ENCODE measurements at places on chromosomes 6 and 20. TPM values are rescaled to one million over a fixed set of nuclear protein-coding genes. Genes with fewer than 3 reads are reported as not detected.

DNA sequence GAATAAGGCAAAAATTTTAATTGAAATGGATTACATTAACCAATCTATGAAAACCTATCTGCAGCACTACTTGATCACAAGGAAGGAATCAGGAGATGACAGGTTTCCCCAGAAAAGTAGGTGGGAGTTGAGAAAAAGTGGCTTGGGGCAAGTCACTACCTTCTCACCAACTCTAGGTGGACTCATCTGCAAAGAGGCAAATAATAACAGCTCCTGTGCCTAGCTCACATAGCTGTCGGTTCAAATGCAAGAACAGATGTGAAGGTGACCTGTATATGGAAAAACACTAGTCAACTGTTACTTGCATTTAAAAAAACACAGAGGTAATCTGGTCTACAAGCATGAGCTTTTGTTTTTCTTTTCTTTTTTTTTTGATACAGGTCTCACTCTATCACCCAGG is 67.2 kb downstream of the POPDC3 start:
- no peak for DNase-seq

DNA sequence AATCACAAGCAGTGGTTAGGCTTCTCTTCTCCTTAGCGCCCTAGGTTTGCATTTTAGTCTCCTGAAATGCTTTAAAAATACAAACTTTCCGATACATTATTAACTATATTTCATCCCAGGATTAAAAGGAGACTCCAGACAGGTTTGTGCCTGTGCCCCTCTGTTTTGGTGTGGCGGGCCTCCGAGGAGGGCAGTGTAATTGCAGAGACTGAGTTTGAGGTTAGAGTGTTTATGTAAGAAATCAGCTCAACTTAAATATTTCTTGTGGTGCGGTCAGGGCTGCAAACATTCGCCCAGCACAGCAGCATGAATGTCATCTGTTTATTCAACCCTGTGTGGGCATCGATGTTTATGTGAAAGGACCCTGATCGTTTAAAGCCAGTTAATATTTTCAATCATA is 130.4 kb upstream of the AKAP12 start:
- DNase-seq: no peak

- DNase-seq: peak; percentile 85
Measured at GRCh38 chr6:10163203-10163962, 251.5 kb downstream of the TFAP2A start.

GRCh38 chr6:73580247-73581149 is 59.7 kb upstream of the EEF1A1 start:
- DNase-seq: peak; percentile 91

DNA sequence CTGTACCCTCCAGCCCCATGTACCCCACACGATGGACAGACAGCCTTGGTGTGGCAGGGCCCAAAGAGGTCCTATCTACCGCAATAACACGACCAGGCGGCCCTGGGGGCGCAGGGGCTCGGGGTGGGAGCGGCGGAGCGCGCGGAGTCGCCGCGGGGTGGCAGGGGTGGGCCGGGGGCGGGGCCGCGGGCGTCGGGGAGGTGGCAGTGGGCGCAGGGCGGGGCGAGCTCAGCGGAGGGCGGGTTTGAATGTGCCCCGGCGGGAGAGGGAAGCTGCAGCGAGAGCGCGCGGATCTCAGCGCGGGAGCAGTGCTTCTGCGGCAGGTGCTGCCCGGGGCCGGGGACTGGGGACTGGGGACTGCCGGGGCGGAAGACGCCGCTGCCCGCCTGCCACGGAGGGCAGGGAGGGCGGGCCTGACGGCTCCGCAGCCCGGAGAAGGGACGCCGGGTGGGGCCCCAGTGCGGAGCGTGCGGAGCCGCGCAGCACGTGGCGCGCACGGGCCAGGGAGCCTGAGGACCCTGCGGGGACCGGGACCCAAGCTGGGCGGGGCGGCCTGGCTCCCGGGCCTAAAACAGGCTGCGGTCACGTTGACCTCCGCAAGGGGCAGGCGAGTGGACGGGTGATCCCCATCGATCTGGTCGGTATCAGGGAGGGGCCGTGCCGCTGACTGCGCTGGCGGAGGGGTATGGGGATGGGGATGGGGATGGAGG is at the start of gene SLC29A1:
SLC29A1 (plus strand) TSS at position 277 of the 710 bp plus-strand sequence. CDS start 3,719 bp downstream, outside the sequence.
- DNase-seq: peak; percentile 74

GRCh38 chr6:159978291-159979135 is 9.6 kb downstream of the IGF2R start:
- DNase-seq: no peak

- DNase-seq: no peak
Measured at GRCh38 chr6:138727182-138727581, 46.4 kb upstream of the CCDC28A start.

GRCh38 chr6:89993411-89993810 is 99.1 kb downstream of the GJA10 start:
- no peak for DNase-seq

DNA sequence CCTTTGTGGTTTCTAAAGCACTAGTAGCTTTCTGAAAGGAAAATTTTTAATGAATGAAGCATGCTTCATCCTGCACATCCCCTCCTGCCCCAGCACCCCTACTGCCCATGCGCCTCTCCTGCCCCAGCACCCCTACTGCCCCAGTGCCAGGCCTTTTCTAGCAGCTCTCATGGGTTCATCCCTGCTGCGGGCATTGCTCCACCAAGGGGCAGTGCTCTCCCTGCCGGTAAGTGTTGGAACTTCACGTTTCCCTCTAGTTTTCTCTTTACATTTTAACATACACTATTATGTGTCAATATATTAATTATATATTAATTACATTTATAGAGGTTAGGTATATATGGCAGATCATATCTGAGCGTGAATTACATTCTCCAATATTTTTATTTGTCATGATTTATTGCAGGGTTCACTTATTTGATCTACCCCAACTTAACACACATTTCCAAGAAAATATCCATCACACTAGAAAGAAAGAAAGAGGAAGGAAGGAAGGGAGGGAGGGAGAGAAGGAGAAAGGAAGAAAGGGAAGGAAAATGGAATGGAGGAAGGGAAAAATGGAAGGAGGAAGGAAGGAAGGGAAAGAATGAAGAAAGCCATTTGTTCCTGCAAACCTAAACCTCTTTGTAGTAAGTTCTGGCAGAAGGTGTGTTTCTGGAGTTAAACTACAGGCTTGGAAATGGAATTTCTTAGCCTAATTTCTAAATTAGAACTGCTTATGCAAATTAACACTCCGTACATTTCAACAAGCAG is 46.8 kb downstream of the CEP43 start:
- DNase-seq: no peak

DNA sequence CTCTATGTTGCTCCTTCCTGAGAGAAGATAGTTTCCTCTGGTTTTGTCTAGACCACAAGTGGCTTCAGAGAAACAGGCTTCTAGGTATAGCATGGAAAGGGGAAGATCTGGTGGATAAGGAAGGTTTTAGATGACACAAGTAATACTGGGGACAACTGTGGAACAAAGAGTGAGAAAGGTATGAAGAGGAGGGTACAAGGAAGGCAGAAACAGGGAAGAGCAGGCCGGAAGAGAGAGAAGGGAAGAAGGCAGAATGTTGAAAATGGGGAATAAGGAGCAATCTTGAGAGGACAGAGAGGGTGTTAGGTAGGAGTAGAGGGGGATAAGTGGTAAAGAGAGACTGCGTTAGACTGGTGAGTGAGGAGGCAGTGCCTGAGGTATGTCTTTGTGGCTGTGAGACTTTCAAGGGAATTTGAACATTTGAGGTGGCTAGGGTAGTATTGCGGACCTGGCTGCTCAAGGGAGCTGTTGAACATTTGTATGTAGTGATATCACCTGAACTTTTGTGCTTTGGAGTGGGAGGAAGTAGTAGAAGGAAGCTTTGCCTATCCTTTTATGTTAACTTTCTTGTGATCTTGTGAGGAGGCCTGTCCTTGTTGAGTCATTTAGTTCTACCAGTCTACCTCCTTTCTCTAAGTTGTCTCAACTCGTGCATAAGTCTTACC is 69.5 kb downstream of the FOXO3 start:
- no peak for DNase-seq

DNA sequence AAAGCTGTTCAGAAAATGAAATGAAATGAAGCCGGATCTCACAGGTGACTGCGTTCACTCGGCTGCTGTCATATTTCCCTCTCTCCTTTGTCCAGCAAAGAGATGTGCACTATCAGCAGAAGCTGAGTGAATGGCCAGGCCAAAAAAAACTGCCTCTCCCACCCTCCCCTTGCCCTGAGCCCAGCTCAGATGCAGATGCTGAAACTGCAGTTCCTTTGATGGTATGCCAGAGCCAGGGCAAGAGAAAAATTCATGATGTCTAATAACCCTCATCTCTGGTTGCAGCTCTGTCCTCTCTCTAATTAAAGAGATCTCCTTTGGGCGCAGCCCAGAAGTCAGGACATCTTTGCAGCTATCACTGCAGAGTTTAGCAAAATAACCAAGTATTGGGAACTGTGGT is 210.5 kb upstream of the RIN2 start:
- DNase-seq: peak; percentile 56

DNA sequence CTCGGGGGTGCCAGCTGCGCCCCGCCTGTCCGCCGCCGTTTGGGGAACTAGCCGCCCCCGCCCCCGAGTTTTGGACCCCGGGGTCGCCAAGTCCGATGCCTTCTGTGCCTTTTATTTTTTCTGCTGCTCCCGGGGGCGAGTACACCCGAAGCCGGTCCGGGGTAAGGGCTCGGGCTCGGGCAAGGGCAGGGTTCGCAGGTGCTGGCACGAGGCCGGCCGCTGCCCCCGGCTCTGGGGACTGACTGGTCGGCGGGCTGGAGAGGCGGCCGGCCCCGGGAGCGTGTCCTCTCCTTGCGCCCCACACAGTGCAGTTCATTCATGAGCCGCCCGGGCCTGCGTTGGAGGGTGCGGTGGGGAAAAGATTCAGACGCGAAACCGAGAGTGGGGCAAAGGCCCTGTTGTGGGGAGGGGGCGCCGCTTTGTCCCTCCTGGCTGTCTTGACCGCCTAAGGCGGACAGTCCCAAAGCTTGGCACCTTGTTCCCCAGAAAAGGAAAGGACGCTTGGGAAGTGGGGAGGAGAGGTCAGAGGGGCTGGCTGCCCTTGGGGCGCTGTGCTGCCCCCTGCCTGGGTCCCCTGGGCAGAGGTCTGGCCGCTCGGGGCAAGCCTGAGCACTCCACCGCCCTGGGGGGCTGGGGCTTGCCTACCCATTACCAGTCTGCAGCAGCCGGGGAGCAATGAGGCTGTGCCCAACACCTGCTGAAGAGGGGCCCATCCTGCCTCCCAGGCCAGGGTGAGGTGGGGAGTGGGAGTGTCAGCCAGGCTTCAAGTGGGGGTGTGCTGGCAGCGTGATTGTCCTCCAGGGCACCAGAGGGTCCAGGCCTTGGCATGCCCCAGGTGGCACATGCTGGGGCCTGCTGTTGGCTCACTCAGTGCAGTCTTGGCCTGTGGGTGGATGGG is 915 bp downstream of the TMEM63B start:
- no peak for DNase-seq

DNA sequence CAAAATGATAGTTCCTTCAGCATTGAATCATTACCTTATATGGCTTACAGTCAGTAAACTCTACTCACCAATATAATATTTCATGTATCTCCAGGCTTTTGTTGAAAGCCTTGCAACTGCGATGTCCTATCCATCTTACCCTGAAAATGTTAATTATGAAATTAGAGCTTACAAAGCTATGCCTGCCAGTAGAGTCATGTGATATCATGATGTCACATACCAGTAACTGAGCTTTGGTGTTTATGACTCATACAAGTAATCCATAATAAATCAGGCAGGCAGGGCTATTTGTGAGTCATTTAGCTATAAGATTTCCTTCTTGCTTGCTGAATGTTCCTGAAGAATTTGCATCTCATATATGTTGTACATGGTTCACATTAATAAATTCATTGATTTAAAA is 44.9 kb upstream of the FAM83B start:
- peak; percentile 91 for DNase-seq

GRCh38 chr6:151075005-151075404 is 164.8 kb upstream of the AKAP12 start:
- DNase-seq: no peak

DNA sequence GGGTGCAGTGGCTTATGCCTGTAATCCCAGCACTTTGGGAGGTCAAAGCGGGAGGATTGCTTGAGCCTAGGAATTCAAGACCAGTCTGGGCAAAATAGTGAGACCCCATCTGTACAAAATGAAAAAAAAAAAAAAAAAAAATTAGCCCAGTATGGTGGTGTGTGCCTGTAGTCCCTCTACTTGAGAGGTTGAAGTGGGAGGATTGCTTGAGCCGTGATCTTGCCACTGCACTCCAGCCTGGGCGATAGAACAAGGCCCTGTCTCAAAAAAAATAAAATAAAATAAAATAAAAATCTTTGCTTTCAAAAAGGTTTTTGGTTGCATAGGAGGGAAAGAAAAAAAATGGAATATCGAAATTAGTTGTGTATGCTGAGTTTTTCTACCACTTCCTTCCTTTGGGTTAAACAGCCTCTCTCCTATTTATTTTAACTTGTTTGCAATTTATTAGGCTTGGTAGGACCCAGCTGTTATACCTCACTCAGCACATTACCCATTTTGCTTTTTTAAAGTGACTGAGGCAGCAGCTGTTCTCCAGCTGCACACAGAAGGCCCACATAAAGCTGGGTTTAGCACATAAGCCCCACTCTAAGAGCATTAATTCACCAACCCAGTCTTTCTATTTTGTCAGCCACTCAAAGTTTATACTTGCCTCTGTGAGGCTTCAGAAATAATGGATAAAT is 152.3 kb downstream of the ZFAND3 start:
- DNase-seq: peak; percentile 37

DNA sequence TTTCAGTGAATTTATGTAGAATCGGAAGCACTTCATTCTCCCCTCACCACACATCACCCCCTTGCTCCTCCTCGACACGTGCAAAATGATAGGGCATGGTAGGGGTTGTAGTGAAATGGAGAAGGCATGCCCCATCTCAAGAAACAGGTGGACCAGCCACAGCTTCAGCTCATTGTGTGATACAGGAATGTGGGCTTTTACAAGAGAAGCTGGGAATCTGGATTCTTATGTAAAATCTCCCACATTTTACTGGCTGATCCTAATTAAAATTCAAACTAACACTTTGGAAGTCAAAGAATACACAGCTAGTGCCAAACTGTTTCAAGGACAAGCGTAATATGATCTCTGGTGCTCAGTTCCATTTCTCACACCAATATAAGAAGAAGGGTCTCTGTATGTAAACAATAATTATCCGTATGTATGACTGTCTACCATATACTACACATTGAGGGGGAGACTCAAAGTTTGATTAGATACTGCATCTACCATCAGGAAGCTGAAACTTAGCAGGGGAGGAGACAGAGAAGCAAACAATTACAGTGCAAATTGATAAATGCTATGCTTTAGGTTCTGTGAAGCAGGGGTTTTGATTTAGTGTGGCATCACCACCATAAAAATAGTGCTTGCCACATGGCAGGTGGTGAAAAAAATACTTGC is 24.3 kb upstream of the KIAA0408 start:
- no peak for DNase-seq

GRCh38 chr6:35686873-35687555 is 1.7 kb downstream of the FKBP5 start:
- DNase-seq: no peak

- no peak for DNase-seq
Measured at GRCh38 chr20:34755367-34755766, 51.2 kb downstream of the TP53INP2 start.

Gene FAM83B
- total RNA-seq: 3.6 TPM

Gene CST1
- not detected for total RNA-seq

Gene MUC21
- total RNA-seq: not detected

Gene ARFGEF3
- 4.6 TPM for total RNA-seq

Gene PHACTR3
- 5.1 TPM for total RNA-seq

Gene RAMACL
- 13.2 TPM for total RNA-seq

Gene RIMS4
- 2.9 TPM for total RNA-seq

Gene RIPPLY2
- 7.0 TPM for total RNA-seq

Gene TNF
- total RNA-seq: 1.4 TPM

Measured in umbilical cord (tissue), 2 donors.